ENCODE measurements at places on chromosomes 4 and X.

DNA sequence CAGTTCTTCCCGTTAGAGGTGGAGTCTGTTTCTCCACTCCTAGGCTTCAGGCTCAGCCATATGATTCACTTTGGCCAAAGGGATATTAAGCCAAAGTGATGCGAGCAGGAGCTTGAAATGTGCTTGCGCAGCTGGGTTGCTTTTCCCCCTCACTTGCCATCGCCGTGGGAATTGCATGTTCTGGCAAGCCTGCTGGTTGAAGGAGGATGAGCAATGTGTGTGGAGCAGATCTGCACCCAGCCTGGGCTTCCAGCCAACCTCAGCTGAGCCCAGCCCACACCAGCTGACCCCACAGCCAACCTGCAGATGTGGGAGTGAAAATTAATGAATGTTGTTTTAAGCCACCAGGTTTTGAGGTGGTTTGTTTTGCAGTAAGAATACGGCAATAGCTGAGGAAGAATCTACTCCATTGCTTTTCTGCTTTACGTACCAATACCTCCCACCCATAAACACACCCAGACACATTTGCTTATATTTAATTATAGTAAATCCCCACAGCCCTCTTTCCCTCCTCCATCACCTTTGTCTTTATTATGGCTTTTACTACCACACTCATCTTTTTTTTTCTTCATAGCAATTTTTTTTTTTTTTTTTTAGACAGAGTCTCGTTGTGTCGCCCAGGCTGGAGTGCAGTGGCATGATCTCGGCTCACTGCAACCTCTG, 132.8 kb upstream of the FUNDC1 start:
- DNase-seq, result no peak

GRCh38 chr4:56764223-56764622, 57.3 kb downstream of the SPINK2 start:
- no peak for DNase-seq

DNA sequence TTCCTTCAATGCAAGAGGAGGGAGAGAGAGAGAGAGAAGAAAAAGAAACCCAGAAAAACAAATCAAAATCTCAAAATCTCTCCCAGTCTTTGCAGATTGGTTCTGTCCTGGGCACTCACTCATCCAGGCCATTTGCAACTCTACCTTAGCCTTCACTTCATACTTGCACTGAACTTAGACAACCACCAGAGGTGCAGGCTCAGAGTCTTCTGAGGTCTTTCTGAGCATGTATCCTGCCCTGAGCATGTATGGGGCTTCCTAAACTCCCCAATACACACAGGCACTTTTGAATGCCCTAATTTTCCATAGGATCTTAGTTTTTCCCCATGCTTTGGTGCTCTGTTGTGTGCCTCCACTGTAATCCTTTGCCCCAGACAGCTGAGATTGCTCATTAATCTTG, 2.9 kb downstream of the CFI start:
- no peak for DNase-seq

DNA sequence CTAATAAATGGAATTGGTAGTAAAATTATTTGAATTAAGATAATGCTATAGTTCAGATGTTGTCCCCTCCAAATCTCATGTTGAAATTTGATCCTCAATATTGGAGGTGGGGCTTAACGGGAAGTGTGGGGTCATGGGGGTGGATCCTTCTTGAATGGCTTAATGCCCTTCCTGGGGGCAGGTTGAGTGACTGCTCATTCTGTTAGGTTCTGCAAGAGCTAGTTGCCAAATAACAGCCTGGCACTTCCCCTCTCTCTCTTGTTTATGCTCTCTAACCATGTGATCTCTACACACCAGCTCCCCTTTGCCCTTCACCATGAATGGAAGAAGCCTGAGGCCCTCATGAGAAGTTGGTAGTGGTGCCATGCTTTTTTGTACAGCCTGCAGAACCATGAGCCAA, 724.8 kb upstream of the FTHL17 start:
- no peak for DNase-seq

- no peak for DNase-seq
Observed at GRCh38 chr4:137414802-137415201, 117.5 kb downstream of the PCDH18 start.

- DNase-seq, result no peak
Observed at GRCh38 chr4:75321484-75321883, 192.7 kb downstream of the RCHY1 start.

GRCh38 chr4:113694008-113694407, 67.5 kb downstream of the CAMK2D start:
- DNase-seq, result no peak

GRCh38 chrX:104376937-104377336, 122.2 kb upstream of the ESX1 start:
- no peak for DNase-seq

DNA sequence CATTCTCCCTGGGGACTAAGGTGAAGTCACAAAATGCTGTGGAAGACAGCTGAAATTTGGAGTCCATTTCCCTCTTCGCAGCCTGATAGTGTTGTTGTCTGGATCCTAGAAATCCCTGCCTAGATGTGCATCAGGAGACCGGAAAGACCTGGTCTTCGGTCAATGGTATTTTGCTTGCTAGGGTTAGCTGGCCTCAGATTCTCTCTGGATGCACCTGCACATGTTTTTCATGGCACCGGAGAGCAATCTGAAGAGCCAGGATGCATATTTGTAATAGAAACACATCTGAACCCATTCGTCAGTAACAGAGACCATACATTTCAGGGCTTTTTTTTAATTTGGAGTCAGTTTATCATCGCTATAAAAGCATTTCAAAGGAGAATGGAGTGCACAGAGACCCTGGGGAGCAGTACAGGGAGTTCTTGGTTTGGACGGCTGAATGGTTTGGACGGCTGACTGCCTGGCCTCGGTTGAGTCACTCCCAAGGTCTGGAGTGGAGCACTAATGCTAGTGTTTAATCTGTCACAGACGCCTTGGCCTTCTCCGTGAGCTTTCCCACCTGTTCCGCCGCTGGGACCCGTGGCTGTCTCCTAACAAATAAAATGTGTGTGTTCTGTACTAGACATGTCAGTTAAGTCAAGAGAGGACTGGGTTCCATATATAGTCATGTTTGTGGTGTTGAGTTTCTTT, 7.5 kb upstream of the PDLIM3 start:
- DNase-seq, result no peak

DNA sequence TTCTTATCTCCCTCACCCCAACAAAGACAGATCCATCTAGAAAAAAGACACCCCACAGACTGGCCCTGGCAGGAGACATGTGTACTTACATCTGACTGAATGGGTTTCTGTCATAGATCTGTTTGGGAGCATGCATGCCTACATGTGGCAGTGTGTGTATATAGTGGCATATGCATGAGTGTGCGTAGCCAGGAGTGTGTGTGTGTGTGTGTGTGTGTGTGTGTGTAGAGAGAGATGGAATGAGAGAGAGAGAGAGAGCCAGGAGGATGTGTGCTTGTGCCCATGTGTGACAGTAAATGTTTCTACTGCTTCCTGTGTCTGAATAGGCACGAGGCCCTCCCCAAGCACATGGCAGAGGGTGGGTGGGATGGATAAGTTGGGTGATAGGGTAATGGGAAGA, 37.1 kb downstream of the EFNB1 start:
- no peak for DNase-seq

DNA sequence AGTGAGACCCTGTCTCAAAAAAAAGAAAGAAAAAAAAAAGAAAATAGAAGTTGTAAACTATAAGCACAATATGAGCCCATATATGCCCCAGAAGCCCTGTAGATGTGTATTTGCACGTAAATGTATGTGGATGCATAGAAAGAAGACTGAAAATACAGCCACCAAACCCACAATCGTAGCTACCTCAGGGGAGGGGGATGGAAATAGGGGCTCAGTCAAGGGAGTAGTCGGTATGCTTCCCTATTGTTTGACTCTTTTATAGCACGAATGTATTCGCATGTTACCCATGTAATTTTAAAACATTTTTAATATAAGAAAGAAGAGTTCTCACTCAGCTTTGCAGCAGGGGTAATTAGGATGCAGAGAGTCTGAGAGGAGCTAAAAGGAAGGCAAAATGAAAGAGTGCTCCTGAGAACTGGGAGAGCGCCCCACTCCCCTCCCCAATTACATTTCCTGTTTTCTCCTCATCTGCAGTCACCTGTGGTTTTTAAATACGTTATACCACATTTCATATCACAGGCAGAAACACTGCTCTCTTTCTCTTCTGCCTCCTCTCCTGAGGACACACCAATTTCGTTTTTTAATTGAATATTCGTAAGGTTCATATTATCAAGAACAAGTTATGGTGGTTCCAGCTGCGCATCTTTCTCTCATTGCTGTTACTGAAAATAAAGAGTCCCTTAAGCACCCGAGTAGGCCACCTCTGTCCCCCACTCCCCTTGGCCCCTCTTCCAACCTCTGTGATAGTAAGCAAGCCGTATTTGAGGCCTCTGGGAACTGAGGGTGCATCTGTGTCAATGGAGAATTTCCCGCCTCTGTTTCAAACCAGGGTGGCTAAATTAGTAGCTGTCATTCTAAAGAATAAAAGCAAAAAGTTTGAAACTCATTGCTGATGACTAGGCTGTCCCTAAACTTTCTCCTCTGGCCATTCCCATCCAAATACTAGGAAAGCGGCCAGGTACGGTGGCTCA, 10.7 kb downstream of the SEPTIN6 start:
- DNase-seq, result no peak

GRCh38 chr4:145720656-145721055, 40.7 kb downstream of the C4orf51 start:
- no peak for DNase-seq

- no peak for DNase-seq
Observed at GRCh38 chrX:135509885-135510284, 10.6 kb upstream of the INTS6L start.

DNA sequence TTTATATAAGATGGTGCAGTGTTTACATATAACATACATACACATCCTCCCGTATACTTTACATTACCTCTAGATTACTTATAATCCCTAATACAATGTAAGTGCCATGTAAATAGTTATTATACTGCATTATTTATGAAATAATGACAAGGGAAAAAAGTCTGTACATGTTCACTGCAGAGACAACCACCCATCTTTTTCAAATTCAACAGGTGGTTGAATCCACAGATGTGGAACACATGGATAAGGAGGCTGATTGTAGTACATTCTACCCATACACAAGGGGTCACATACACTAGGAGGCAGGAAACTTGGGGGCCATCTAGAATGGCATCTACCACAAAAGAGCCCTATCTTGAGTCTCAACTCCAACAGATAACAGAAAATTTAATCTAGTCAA, 3.4 kb upstream of the IDS start:
- DNase-seq, result no peak

- no peak for DNase-seq
Observed at GRCh38 chrX:139093201-139093600, 381.7 kb upstream of the FGF13 start.

DNA sequence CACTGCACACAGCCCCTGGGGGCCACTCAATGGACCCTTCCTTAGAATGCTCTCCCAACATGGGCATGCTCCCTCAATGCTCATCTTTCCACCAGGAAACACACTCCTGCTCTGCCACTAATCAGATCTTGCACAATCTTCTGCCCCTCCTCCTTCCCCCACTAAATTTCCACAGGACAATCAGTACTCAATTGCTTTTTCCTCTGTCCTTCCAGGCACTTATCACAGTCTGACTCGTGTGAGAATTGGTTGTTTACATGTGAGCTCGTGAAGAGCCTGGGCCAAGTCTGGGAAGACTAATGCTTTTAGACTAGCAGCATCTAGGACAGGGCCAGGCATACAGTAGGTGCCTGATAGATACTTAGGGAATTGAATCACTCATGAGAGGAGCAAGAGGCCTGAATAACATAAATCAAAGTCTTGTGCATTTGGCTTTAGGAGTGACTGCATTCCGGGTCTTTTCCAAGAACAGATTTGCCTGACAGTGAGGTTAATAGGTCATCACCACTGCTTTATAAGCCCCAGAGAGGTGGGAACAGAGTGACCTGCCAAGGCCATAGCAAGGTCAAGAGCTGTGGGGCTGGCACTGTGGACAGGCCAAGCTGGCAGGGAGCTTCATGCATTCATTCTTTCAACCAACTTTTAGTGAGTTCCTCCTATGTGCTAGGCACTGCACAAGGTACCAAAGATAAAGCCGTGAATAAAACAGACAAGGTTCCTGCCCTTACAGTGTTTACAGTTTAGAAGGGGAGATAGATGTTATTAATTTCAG, 55.0 kb downstream of the PRPS1 start:
- DNase-seq, result no peak

GRCh38 chr4:173529477-173530325, at the start of gene HAND2:
HAND2 (minus strand) TSS chr4:173530229; CDS start chr4:173529289, 940 bp downstream.
- peak; percentile 45 for DNase-seq

DNA sequence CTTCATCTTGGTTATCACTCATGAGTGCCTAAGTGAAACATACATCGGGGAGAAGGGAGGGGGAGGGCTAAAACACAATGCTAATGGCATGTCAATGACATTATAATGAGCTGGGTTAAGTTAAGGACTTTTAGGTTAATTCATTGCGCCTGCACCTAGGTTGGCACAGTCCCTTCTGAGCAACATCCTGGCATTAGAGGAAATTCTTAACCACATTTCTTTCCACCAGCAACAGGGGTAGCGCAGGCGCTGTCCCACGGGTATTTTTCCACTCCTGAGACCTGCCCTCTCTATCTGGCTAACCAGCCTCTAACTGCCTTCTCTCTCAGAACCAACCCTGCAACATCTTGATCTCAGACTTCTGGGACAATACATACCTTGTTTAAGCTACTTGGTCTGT, 39.0 kb upstream of the PROM1 start:
- DNase-seq, result no peak

GRCh38 chrX:28610746-28611145, 23.5 kb downstream of the IL1RAPL1 start:
- DNase-seq, result no peak

GRCh38 chrX:154096140-154097002, 1.1 kb downstream of the MECP2 start:
- DNase-seq, result no peak

GRCh38 chr4:4260185-4260751, 12.2 kb upstream of the TMEM128 start:
- DNase-seq, result peak; percentile 4

- no peak for DNase-seq
Observed at GRCh38 chr4:80423553-80424224, 88.2 kb downstream of the CFAP299 start.

- DNase-seq, result no peak
Observed at GRCh38 chrX:53684415-53685192, 1.9 kb downstream of the HUWE1 start.

- no peak for DNase-seq
Observed at GRCh38 chrX:123924186-123924585, 37.3 kb upstream of the STAG2 start.

DNA sequence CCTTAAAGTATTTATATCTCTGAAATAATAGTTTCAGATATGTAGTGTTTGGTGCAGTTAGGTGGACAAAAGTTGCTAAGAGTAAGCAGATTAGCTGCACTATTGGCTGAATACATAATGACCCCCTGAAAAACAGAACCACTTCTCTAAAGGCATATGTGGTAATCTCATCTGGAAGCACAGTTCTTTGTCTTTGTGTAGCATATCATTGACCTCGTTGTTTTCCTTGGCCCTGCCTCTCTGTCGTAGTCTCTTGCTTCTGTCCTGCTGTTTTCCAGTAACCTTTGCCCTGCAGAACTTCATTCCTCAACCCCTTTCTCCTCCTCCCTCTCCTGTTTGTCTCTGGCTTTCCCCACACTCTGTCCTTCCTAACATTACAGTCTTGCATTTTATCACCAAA, 41.4 kb downstream of the JADE3 start:
- no peak for DNase-seq

GRCh38 chrX:2974961-2975360, 31.4 kb upstream of the ARSH start:
- no peak for DNase-seq

- no peak for DNase-seq
Observed at GRCh38 chr4:57190601-57191481, 80.7 kb upstream of the IGFBP7 start.

GRCh38 chrX:97402333-97402732, 518.6 kb downstream of the RPA4 start:
- no peak for DNase-seq

Measured in NCI-H526 treated with DMSO at 0.1 percent for 48 hours (cell line).